ENCODE measurements at places on chromosomes 6 and 20.

DNA sequence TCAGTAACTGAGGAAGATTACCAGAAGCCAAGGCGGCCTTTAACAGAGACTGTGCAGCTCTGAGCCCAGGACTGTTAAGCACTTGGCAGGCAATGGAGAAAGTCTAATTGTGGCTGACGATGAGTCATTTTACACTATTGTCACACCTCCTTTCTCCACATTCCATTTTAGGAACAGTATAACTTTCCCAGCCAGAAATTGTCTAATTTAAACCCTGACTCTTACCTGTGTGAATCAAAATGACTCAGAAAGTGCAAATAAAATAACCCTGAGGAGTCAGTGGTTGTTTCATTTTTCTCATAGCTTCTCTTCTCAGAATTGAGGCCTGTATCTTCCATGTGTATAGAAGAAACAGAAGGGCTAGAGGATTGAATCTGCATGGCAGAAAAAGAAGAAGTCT, 40.0 kb upstream of the OPN5 start:
- DNase-seq: no peak

DNA sequence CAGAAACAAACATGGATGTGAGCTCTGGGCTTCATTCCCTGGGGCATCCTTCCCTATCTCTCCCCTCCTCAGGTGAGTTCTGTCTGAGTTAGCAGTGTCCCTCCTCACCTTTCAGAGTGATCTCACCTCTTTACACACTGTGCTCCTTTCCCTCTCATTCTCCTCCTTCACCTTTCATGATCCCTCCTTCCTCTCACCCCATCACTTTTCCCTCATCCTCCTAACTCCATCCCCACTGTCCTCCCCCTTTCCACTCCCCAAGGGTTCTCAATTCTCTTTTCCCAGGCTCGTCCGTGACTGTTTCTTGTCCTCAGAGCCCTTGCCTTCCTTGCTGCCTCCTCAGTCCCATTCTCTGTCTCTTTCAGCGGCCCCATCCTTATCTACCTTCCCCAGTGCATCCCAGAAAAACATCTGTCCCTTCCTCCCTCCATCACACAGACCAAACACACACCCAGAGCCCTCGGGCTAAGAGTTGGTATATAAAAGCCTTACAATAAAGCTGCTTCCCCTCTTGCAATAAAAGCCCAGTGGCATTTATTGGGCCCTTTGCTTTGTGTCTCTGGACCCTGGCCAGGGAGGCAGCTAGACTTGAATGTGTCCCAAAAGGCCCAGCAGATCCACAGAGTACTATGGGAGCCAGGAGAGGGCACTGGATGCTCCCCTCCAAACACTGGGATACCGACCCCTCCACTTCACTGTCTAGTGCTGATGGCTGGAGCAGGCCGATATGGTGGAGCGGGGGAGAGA, 1.9 kb downstream of the RNF39 start:
- DNase-seq: no peak

DNA sequence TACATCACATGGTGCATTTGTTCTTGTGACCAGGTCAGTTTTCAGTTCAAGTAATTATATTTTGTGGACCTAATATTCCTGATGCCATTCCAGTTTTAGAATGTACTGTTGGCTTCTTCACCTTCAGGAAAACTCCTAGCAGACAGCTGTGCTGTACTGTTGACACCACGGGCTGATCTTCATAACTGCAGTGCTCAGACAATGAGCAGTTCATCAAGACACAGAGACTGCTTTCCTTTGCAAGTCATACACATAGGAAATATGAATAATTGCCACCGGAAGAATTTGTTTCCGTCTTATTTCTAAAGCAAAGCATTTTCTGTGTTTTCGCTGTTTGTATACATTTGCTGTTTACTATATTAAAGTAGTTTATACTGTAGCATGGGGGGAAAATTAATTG, 89.8 kb downstream of the C6orf118 start:
- no peak for DNase-seq

- no peak for DNase-seq
Observed at GRCh38 chr6:159440911-159441703, 251.9 kb downstream of the SOD2 start.

DNA sequence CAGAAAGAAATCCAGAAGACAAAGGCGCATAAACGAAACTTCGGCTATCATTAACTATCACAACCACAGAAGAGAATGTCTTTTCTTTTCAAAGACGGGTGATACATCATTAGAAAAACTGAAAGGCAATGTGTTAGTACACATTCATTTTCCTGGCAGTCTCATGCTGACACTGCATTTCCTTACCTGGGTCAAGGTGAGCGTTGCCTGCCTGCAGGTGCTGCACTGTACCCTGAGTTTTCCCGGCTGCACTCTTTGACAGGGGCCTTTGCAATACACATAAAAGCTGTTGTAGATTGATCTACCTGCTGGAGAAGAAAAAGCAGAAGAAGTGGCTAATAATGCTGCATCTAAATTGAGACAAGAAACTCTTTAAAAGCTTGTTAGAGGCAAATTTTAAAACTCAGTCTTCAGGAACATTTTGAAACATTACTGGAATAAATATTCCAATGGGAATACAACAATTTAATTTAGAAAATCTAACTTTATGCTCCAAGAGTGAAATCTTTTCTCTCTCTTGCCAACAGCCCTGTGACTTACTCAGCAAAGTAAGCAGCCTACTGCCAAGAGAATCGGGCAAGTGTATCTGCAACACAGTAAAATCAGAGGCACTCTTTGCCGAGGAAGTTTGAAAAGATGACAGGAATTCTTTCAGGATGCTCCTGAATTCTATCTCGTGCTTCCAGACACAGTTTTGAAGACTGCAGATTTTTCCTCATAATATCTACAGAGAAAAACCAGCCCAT, 526.4 kb downstream of the PRKN start:
- no peak for DNase-seq

DNA sequence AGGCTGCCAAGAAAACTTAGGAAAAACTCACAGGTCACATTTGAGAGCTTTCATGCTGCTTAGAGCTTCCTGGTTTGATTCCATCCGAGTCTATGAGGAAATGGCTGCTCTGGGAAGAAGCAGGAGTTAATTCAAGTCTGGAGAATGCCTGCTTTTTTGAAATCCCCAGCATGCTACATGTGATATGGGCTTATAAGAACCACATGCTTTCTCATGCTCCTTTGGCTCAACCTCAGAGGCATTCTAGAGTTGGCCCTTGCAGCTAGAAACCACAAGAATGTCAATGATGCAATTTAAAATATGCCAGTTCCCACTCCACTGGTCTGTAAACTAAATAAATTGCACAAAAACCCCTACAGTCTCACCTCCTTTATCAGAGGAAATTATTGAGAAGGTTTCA, 142.9 kb upstream of the OLIG3 start:
- no peak for DNase-seq

- DNase-seq: no peak
Observed at GRCh38 chr20:44400671-44400969, 45.1 kb downstream of the HNF4A start.

DNA sequence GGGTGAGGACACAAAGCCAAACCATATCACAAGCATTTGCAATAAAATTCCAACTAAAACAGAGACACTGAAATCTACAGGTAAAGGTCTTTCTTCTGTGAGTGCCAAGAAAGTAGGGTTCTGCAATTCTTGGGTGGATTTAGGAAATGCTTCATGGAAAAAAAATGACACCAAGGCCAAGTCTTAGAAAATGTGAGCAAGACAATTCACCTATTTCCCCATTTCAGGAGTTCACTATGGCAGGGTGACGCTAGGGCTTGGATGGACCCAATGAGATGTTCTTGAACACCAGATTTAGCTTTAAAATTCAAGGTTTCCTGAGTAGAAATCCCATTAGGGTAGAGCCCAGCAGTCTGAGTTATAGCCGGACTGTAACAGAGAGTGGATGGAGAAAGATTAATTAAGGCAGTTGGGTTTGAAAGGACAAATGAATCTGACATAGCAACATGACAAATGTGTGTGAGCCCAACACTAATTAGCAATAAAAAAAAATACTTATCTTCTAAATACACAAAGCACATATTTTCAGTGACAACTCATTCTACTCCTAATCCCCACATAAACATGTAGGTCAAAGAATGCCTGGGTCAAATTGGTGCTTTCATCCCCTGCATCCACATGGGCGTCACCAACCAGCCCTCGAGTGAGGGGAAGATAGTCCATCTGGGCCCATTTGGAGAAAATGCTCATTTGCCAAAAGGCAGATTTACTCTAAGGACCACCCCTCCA, 180.4 kb upstream of the JARID2 start:
- DNase-seq: no peak

DNA sequence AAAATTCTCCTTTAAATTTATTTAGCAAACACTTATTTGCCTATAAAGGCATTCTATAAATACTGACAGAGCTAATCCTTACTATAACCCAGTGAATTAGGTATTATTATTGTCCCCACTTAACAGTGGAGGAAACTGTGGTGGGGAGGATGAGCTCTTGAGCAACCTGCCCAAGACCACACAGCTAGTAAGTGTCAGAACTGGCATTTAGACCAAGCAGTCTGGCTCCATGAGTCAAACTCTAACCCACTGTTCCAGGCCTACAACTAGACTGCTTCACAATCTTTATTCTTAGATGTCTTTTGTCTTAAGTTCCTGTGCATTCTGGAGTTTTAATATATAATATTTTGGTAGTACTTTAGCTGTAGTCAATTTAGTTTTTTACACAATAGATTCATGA, 530.8 kb downstream of the BCKDHB start:
- no peak for DNase-seq

DNA sequence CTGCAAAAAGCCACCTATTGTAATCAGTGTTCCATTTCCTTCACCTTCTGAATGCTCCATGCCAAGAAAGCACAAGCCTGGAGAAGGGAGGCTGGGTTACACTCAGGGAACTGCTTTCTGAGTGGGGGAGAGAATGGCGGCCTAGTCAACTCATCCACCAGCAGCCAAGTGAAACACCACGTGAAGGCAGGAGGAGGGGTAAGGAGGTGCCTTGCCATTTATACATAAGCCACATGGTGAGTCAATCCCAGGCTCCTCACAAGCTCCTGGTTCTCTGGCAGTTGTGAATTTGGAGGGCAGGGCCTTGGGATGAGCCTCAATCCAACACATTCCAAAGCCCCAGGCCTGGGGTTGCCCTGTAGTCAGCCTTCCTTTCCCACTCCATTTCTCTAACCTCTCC, 149.4 kb downstream of the CD24 start:
- DNase-seq: no peak

DNA sequence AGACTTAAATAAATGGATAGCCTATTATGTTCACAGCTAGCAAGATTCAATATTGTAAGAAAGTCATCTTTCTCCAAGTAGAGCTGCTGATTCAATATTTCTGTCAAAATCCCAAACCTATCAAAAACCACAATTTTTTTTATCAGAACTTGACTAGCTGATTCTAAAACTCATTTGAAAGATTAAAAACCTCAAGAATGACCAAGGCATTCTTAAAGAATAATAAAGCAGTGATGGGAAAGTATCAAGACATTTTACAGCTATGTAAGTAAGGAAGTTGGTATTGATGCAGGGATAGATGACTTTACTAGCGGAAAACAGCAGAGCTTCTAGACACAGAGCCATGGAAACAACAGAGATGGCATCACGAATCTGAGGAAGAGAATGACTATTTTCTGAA, 64.7 kb downstream of the SAMD3 start:
- DNase-seq: no peak

- DNase-seq: no peak
Observed at GRCh38 chr6:136782021-136782770, 10.1 kb downstream of the MAP3K5 start.

GRCh38 chr6:165833355-165833754, 170.3 kb upstream of the PDE10A start:
- DNase-seq: no peak

DNA sequence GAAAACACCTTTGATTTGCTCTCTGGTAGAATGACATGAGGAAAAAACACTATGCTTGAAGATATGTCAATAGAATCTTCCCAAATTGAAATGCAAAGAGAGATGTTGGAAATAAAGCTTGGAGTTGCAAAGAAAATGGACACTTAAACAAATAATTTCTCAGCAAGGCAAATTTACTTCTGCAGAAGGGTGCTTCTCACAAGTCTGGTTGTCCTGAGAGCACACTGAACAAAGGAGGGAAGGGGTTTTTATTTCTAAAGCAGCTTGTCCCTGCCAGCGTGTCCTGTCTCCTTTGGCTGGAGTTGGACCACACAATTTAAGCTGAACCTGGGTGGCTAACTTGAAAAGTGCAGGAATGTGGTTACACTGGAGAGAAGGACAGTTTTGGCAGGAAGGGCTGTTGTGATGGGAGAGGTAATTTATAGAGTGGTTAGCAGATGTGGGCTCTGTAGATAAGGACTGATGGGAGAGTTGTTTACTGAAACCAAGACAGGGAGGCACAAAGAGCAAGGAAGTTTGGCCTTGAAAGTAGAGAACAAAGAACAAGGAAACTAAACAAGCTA, 454.6 kb upstream of the EYS start:
- no peak for DNase-seq

- no peak for DNase-seq
Observed at GRCh38 chr6:90326404-90327057, 29.9 kb upstream of the BACH2 start.

DNA sequence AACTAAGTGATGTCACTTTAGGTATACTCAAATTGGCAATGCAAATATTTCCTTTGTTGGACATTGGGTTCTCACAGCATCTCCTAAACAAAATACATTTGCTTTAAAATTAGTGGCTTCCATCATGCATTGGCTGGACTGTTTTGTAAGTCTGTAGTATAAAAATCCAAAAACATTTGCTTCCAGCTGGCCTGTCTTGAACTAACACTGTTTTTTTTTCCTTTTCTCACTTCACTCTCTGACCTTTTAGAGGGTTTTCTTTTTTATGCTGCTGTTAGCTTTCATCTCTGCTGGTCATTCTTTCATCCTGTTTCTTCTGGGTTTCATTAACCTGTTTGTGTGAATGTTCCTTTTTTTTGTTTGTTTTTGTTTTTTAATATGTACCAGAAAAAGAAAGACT, 121.7 kb upstream of the MLIP start:
- DNase-seq: no peak

GRCh38 chr6:53917464-53917842, 122.6 kb downstream of the LRRC1 start:
- DNase-seq: no peak

DNA sequence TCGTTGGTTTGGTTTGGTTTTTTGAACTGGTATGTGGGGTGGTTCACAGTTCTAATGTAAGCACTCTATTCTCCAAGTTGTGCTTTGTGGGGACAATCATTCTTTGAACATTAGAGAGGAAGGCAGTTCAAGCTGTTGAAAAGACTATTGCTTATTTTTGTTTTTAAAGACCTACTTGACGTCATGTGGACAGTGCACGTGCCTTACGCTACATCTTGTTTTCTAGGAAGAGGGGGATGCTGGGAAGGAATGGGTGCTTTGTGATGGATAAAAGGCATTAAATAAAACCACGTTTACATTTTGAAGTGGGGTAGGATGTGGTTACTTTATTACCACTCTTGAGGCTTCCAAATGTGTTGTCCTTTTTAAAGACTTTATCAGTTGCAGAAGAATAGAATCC, 168.0 kb downstream of the ZMYND8 start:
- no peak for DNase-seq

DNA sequence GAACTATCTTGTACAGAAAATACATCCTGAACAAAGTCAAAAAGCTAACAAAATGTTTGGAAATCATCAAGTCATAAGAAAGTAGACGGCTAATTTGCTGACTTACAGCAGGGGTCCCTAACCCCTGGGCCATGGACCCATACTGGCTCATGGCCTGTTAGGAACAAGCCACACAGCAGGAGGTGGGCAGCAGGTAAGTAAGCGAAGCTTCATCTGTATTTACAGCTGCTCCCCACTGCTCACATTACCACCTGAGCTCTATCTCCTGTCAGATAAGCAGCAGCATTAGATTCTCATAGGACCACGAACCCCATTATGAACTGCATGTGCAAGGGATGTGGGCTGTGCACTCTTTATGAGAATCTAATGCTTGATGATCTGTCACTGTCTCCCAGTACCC, 115.5 kb downstream of the CDK19 start:
- DNase-seq: no peak

GRCh38 chr6:91042656-91043055, 455.8 kb upstream of the MAP3K7 start:
- DNase-seq: no peak
